ENCODE measurements at places on chromosomes 13 and 19. TPM values are rescaled to one million over a fixed set of nuclear protein-coding genes. Genes with fewer than 3 reads are reported as not detected.

The TEAD2 gene
- 29.8 TPM for total RNA-seq

The ZNF99 gene
- total RNA-seq, result not detected

The ZNF582 gene
- 4.1 TPM for total RNA-seq

The SDHAF1 gene
- total RNA-seq, result 81.5 TPM

The PINLYP gene
- 7.4 TPM for total RNA-seq

The FAM124A gene
- not detected for total RNA-seq

The EBI3 gene
- not detected for total RNA-seq

The LGALS14 gene
- not detected for total RNA-seq

The PODNL1 gene
- total RNA-seq, result 7.2 TPM

The SLITRK5 gene
- 0.07 TPM for total RNA-seq

The HCST gene
- total RNA-seq, result not detected

The PCSK4 gene
- 0.28 TPM for total RNA-seq

The CLEC17A gene
- total RNA-seq, result not detected

The PSG3 gene
- total RNA-seq, result not detected

The FOSB gene
- total RNA-seq, result 19.0 TPM

The PDX1 gene
- total RNA-seq, result not detected

The KLK7 gene
- total RNA-seq, result 65.1 TPM

The LIM2 gene
- total RNA-seq, result not detected

The ZNF805 gene
- 8.0 TPM for total RNA-seq

The CLC gene
- not detected for total RNA-seq

The IGFL3 gene
- 0.88 TPM for total RNA-seq

The B3GNT8 gene
- 5.9 TPM for total RNA-seq

The TEX26 gene
- not detected for total RNA-seq

The DMKN gene
- total RNA-seq, result 490 TPM

The CCL25 gene
- not detected for total RNA-seq

The CEACAM7 gene
- 0.71 TPM for total RNA-seq

The MEF2B gene
- total RNA-seq, result 0.93 TPM

The LGALS7B gene
- 222 TPM for total RNA-seq

The NOTCH3 gene
- 106 TPM for total RNA-seq

The GIPC3 gene
- total RNA-seq, result not detected

The CCDC70 gene
- total RNA-seq, result not detected

The ZNF665 gene
- 4.6 TPM for total RNA-seq

The SELENOV gene
- total RNA-seq, result not detected

The CFAP97D2 gene
- not detected for total RNA-seq

The PRSS57 gene
- not detected for total RNA-seq

The KLK3 gene
- not detected for total RNA-seq

The APOE gene
- total RNA-seq, result 44.7 TPM

The KCNC3 gene
- total RNA-seq, result 0.14 TPM

The THSD8 gene
- total RNA-seq, result not detected

The ZSCAN1 gene
- not detected for total RNA-seq

The GPR108 gene
- total RNA-seq, result 60.9 TPM

The TMEM161A gene
- total RNA-seq, result 36.8 TPM
